AG20443 (cell line): ENCODE measurements at places on chromosomes 3 and 15.

DNA sequence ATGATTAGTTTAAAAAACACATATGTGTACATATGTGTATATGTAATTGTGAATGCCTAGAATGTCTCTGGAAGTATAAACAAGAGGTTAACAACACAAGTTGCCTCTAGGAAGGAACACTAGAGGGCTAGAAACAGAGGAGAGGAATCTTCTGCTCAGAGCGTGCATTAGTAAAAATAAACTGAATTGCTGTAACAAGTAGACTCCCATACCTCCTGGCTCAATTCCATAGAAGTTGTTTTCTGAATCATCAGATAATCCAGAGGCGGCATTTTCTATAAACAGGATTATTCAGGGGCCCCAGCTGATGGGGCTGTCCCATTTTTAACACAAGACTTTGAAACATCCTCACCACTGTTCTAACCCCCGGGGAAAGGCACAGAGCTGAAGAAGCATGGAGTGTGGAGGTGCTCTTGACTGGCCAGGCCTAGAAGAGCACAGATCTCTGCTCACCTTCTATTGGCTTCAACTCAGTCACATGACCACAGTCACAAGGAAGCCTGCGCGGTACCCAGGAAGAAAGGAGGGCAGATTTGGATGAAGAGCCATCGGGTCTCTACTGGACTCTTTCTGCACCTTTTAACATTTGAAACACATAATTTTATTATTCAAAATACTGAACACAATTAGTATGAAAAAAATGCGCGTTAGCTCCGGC lies 145.7 kb downstream of the TLE3 start:
- no peak for DNase-seq

DNA sequence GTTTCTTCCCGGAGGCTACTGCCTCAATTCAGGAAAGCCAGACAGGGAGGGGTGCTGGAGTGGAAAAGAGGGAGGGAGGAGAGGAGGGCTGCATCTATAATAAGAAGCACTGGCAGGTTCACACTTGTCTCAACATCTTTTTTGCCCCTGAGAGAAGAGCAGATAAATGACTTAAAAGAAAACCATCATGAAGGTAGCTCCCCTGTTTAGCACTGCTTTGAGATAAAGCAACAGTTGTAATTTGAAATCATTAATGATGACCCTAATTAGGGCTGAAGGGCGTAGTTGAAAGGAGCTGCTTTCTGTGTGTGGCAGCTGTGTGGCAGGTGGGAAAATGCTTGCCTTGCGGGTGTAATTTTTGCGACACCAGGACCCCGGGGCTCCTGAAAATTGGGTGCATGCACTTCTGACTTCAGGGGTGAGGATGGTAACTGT lies 222.8 kb upstream of the IL12A start:
- DNase-seq: no peak

DNA sequence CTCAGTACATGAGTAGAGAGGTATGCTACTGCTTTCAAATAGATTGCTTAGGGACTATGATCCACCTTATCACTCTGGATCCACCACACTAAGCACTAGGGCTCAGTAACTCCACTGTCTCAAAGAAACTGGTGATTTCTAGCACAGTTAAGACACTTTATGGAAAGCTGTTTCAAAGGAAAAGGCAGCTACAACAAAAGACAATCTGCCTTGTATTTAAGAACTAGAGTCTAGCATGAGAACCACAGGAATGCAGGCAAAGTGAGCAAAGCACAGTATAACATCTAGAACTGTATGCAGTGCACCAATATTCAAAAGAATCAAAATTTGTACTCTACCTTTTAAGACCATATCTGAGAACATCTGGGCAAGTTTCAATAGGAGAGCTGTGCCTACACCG lies 17.9 kb downstream of the TFRC start:
- DNase-seq: no peak

- no peak for DNase-seq
Measured at GRCh38 chr15:48408327-48408726, 77.1 kb downstream of the DUT start.

- no peak for DNase-seq
Measured at GRCh38 chr15:64187396-64188191, 24.8 kb upstream of the PPIB start.
